ENCODE measurements at places on chromosomes 1 and 21.

- no peak for DNase-seq
These were observed 47.6 kb downstream of the LPAR3 start for GRCh38 chr1:84845357-84845756.

DNA sequence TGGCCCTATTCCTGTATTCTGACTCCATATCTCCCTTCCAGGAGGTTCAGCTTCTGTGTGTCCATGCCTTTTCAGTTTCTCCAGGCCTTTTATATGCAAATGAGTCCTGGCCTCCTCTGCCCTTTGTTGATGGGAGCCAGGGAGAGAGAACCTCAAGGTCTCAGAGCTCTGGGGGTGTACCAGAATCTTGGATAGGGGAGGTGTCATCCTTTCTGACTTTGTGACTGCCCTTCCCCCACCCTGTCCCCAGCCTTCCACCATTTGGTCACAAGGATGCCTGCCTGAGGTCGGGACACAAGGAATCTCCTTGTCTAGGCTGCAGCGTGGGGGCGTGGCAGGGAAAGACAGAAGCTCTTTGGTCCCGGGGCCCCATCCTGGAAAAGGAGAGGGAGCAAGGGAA lies 18.6 kb downstream of the LURAP1 start:
- DNase-seq, result no peak

DNA sequence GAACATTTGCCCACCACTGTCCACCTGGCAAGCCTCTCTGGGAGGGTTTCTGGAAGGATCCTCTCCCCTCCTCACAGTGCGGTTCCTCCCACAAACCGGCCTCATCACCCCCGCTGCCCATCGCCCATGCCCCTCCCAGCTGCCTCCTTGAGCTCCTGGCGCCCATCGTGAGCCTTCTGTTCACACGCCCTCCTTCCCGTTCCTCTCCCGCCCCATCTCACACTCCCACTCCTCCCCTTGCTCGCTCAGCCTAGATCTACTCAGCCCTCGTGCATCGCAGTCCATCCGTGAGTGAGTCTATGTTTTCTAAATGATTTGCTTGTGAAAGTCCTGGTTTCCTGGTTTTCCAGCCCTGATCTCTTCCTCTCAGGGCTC lies 119.1 kb upstream of the C1orf174 start:
- DNase-seq, result no peak

DNA sequence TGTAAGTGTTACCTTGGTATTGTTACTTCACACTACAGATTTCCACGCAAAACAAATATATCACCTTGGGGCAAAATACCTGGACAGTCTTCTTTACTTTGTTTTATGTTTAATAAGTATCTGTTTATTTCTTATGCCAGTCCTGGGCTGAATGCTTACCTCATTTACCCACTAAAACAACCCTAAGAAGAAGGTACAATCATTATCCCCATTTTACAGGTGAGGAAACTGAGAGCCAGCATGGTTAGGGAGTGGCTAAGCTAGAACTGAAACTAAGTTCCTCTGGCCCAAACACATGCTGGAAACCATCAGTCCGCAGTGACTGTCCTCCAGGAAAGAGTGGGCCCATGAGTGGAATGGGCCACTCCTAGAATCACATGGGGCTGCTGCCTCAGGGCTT lies 13.0 kb upstream of the GUCA2B start:
- DNase-seq, result no peak

DNA sequence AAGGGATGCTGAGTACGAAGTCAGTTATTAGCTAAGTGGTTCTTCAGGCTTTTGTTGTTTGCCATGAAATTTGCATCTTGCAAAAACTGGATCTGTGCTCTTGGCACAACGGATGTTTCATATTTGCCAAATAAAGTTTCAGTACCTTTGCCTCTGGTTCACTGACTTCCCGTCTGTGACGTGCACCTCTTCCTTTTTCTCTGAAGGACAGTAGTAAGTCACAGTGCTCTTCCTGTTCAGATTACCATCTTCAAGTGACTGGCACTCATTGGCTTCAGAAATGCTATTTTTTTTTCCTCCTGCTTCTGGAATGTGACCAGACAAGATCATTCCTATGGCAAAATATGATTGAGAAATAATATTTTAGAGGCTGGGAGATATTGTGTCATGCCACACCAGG lies 75.9 kb upstream of the GREM2 start:
- DNase-seq, result no peak

GRCh38 chr1:26127235-26128163 lies 15.9 kb downstream of the PDIK1L start:
- no peak for DNase-seq

DNA sequence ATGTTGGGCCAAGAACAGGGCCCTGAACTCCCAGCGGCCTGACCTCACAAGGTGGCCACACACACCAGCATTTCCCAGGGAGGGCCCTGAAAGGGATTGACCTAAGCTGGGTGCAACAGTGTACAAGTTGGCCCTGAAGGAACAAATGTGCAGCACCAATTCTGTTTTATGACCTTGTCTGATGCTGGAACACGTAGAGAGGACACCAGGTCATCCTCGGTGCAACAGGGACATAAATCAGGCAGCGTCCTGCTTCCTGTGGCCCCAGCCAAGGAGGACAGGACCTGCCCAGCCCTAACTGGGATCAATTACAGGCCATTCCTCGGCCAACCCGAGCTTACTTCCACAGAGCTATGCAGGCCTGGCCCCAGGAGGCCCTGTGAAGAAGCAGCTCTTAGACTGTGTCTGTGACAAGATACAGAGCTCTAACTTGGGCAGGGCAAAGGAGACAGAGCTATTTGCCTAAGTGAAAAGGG lies 12.8 kb upstream of the PHC2 start:
- DNase-seq, result no peak

GRCh38 chr1:39258146-39258924 lies 53.8 kb downstream of the MACF1 start:
- DNase-seq, result peak; percentile 25

- peak; percentile 8 for DNase-seq
These were observed 17.1 kb downstream of the TEX35 start for GRCh38 chr1:178530037-178530402.

- DNase-seq, result no peak
These were observed 7.4 kb downstream of the AZIN2 start for GRCh38 chr1:33088119-33088906.

GRCh38 chr1:30751830-30752650 lies 5.5 kb downstream of the LAPTM5 start:
- no peak for DNase-seq

DNA sequence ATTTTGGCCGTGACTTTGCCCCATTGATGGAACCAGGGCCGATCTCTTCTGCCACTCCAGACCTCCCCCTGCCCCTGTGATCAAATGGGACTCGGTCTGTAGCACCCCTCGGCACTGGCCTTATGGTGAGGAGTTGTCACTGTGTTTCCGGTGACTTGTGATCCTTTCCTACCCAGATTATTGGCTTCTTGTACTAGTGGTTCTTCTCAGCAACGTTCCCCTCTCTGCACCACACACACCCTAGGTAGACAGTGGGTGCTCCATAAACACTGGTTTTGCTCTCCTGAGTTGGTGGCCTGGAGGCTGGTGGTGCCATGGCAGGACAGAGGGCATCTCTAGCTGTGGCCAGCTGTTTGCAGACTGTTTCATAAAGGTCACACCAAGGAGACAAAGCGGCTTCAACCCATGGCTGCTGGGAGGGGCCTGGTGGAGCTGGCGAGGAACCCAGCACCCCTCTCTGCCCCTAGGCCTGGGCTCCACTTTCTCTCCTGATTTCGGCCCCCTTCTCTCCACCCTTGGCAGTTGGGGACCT lies 50.7 kb downstream of the DHRS3 start:
- DNase-seq, result no peak

DNA sequence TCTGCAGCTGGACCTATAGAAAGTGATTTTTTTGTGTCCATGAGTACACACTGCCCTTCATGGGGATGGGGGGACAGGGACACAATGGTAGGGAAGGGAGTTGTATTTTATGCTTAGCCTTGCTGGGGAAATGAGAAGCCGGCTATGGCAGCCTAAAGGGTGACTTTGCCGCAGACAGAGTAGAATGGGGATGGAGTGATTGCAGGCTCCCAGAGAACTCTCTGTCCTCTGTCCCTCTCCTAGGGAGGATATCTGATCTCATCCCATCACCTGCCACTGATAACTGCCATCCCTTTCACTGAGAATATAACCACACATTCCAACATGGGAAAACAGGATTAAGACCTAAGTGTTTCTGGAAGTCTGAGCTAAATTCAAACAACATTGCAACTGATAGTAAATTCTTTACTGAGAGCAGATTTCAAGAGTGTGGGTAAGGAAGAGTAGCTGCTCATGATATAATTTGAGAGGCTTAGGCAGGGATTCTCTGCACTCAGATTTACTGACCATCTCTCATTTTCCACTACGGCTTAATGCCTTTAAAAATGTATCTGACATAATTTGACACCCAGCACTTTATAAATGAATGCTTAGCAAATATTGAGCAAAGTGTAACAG lies 13.9 kb downstream of the SH2D1B start:
- no peak for DNase-seq

- no peak for DNase-seq
These were observed 52.8 kb downstream of the WNT9A start for GRCh38 chr1:227894831-227895451.

Measured in amniotic stem cell (primary cell).